ENCODE measurements at places on chromosomes 7 and 10.

DNA sequence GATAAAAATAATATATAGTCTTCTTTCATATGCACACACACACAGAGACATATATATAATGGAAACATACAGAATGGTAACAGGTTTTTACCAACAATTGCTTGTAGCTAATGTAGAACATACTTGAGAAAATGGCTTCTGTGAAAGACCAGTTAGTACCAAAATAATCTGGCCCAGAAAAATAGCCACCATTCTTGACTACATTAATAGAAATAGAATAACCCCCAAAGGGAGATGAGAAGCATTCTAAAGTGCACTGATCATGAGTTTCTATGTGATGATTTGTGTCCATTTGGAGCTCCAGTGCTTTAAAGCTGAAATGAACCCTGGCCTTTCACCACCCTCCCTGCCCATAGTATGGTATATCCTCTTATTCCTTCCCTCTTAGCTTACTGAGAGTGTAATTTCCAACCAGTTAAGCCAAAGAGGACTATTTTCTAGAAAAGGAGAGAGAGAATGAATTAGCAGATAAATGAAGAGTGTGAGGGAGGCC is 22.9 kb upstream of the IFIT2 start:
- no peak for DNase-seq

- no peak for DNase-seq
Measured at GRCh38 chr10:20502903-20503585, 394.1 kb downstream of the NEBL start.

- no peak for DNase-seq
Measured at GRCh38 chr10:80477813-80478212, 23.7 kb downstream of the TSPAN14 start.

DNA sequence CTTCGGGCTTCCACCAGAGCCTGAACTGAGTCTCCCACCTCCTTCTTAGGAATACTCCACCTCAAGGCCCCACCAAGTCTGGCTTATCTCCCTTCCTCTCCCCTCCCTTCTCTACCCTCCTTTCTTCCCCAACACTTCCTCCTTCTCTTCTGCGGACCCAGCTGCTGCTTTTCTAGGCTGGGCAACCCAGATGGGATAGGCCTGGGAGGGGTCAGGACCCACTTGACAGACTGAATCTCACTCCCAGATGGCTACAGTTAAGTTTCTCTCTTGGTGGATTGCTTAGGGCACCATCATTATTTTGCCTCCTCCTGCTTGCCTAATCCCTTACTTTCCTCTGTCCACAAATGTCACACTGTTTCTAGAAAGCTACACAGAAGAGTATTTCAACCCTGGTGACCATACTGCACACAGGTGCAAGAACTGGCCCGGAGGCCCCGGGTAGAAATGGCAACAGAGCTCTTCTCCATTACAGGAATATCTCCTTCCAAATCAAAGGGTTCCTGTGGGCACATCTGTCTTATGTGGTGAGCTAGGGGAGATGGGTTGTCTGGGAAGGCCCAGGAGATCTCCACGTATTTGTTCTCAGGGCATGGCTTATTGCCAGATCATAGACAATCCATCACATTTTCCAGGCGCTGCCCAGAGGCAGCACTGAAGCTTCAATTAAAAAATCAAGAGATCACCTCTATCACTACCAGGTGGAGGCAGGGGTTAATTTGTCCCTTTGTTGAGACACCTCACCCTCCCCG is 5.1 kb upstream of the HOXA11 start:
- no peak for DNase-seq

DNA sequence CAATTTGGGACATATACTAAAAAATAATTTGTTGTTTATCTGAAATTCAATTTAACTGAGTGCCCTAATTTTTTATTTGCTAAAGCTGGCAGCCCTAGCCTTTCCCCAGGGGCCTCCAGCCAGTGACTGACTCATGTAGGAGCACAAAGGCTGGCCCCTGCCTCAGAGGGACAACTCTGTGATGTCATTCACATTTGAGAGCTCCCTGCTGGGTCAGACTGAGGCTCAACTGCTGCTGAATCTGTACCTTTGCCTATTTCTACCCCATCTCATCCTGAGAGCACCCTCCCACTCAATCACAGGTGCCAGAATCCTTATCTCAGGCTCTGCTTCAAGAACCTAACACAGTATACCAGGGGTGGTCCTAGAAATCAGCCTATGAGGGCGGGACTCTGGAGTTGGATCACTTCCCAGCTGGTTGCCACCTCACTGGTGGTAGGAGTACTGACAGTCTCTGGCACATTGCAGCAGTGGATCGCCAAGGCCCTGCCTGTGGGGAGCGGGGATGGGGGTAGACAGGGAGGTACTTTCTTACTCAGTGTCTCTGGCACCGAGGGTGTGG is 11.6 kb downstream of the GCK start:
- no peak for DNase-seq

DNA sequence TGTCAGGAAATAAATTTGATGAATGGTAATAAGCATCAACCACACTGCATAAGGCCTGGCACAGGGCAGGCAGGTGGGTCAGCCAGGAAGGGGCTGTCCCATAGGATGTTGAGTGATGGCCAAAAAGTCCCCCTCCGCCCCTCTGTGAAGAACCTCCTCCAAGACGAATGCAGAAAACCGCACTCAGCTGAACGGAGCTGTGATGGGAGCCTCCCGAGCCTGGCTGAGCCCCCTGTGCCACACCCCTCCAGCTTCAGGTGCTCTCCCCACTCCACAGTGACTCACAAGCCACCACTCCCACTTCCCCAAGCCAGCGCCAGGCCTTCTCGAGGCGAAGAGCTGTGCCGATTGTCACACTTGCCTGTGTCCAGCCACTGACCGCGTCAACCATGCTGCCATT is 184.2 kb downstream of the MAD1L1 start:
- no peak for DNase-seq

DNA sequence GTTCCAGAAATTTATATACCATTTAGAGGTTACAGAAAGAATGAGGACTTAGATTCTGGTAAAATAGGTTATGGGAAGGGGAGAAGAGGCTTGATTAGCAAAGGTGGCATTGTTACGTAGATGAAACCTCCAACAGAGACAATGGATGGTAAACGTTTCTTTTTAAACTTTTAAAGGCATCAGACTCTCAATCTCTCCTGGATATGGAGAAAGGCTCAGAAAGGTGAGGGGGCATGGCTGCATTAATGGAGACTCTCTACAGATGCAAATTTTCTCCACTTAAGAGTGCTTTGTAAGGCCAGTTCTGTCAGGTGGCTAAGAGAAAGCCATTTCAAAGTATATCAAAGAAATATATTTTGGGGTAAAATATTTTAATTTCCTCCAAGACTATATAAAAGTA is 240.9 kb upstream of the PTER start:
- no peak for DNase-seq

DNA sequence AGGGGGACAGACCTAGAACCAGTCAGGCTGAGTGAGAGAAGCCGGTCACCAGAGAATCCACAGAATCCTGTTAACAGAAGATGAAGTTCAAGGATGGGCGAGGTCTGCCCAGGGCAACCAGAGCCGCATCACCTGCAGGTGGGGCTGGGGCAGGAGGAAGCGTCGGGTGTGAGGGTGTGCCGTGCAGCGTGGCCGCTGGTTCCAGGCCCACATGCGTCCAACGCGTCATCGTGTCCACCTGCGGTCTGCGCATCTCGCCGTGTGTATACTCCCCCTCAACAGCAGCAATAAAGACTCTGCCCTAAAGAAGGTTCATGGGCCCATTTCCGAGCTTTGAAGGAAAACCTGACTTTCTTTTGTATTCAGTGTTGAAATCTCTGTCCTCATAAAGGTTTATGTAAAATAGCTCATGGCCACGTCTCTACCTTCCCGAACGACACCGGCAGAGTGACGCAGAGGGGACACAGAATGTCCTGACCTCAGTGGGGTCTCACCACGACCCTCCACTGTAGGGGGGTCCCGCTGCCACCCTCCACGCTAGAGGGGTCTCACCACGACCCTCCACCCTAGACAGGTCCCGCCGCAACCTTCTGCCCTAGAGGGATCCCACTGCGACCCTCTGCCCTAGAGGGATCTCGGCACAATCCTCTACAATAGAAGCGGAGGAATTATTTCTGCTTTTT is 446.9 kb downstream of the PTPRN2 start:
- no peak for DNase-seq

- DNase-seq = no peak
Measured at GRCh38 chr10:43204943-43205671, 61.8 kb downstream of the RASGEF1A start.

GRCh38 chr10:119761106-119761505 is 35.3 kb downstream of the INPP5F start:
- no peak for DNase-seq

GRCh38 chr7:130904792-130905191 is 170.8 kb upstream of the KLF14 start:
- DNase-seq = no peak

GRCh38 chr7:17646253-17646956 is 293.9 kb downstream of the SNX13 start:
- no peak for DNase-seq

- DNase-seq = no peak
Measured at GRCh38 chr7:23277359-23277989, 21.7 kb upstream of the MALSU1 start.

DNA sequence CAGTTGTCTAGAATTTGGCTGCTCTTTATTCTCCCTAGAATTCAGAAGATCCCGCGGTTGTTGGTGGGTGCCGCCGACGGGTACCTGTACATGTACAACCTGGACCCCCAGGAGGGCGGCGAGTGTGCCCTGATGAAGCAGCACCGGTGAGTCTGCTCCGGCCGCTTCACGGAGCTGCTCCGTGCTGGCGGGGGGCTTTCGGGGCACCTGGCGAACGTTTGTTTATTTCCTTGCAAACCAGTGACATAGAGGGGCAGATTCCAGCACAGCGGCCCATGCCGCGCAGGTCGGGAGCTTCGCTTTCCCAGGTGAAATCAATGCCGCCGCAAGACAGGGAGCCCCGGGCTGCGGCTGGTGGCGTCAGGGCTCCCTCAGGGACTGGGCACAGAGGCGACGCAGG is 38.0 kb downstream of the WIPI2 start:
- no peak for DNase-seq

GRCh38 chr7:81715984-81716588 is 53.8 kb downstream of the HGF start:
- no peak for DNase-seq

DNA sequence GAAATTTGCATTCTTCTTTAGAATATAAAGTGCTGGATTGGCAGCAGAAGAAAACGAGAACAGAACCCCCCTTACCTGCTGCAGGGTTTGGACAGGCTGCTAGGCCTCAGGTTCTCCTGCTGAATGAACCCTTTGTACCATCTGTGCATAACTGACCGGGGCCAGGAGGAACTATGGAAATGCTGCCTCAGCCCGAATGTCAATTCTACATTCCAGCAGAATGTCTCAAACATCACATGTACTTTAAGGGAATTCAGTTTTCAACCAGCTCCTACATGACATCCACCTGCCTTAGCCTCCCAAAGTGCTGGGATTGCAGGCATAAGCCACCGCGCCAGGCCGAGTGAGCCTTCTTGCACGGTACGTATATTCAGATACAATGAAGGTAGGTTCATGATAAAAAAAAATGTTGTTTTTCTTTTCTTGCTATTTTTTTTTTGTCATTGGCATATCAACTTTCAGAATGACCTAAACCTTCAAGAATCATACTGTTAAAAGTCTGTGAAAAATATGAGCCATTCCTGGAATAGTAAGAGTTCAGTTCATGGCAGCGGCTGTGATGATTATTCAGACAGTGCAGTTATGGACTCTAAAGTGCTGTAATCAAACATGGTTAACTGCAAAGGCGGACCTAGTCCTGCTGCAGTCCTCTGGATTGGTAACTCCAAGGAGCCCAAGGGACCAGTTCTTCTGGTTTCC is 84.4 kb upstream of the TNS3 start:
- DNase-seq = no peak

DNA sequence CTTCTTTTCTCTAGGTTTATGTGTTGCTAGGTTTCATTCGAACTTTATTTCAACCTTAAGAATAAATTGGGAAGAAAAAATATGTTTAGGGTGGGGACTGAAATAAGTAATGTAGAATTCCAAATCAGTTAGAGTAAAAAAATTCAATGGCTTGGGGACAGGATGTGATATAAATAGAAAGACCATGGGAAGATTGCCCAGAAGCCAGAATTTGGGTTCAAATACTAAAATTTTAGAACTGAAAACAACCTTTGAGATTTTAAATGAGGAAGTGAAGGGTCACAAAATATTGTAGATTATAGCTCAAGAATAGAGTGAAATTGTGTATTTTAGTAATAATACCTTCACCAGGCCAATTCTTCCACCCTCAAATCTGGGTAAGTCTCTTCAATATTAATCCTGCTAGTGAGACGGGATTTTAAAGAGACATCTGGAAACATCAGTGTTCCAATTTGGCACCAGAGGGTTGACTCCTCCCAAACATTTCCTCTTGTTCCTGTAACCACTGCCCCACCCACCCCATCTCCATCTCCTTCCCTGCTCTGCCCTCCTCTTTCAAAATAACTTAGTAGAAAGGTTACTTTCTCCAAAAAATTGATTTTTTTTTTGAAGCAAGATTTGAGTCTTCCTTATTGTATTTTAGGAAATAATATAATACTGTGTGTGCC is 51.3 kb upstream of the FAM3C start:
- DNase-seq = no peak

GRCh38 chr10:114246679-114247305 is 7.7 kb downstream of the VWA2 start:
- no peak for DNase-seq

- no peak for DNase-seq
Measured at GRCh38 chr10:51743146-51743545, 43.8 kb upstream of the CSTF2T start.

- DNase-seq = no peak
Measured at GRCh38 chr7:37068902-37069301, 344.6 kb upstream of the AOAH start.

DNA sequence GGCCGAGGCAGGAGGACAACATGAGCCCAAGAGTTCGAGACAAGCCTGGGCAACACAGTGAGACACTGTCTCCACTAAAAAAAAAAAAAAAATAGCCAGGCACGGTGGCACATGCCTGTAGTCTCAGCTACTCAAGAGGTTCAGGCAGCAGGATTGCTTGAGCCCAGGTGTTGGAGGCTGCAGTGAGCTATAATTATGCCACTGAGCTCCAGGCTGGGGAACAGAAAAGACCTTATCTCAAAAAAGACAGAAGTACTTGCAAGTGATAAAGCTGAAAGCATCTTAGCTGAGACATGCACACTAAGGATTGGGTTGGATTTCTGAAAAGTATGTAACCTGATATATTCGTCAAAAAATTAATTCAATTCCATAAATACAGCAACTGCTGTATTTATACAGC is 68.4 kb downstream of the PPP1R3C start:
- DNase-seq = no peak

DNA sequence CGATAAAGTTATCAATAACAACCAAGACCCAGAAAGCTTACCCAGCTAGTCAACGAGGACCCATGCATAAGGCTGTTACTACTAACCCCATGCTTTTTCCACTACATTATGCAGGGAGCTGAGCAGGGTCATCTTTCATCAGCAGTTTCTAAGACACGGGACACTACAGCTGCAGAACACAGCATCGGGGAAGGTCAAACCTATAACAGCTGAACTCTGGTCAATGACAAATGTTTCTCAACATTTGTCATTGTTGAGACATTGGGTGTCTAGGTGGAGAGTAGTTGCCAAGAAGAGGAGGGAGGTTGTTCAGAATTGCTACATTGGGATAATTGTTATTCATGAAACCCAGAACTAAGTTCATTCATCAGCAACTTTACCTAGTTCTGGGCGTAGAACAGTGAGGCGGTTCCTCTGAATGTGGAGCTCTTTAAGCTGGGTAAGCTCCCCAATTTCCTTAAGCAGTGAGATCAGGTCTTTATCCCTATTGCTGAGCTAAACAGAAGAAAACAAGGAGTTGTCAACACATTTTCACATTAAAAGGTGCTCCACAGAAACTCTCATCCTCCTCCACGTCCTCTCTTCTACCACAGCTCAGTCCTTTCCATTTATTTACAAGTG is 105.6 kb downstream of the ZNF22 start:
- no peak for DNase-seq

Data from activated naive CD4-positive, alpha-beta T cell (primary cell).